ENCODE measurements at places on chromosomes 2 and 18. TPM values are rescaled to one million over a fixed set of nuclear protein-coding genes. Genes with fewer than 3 reads are reported as not detected.
A peak's percentile ranks its signal among the peaks of the same experiment; 100 is the strongest.

DNA sequence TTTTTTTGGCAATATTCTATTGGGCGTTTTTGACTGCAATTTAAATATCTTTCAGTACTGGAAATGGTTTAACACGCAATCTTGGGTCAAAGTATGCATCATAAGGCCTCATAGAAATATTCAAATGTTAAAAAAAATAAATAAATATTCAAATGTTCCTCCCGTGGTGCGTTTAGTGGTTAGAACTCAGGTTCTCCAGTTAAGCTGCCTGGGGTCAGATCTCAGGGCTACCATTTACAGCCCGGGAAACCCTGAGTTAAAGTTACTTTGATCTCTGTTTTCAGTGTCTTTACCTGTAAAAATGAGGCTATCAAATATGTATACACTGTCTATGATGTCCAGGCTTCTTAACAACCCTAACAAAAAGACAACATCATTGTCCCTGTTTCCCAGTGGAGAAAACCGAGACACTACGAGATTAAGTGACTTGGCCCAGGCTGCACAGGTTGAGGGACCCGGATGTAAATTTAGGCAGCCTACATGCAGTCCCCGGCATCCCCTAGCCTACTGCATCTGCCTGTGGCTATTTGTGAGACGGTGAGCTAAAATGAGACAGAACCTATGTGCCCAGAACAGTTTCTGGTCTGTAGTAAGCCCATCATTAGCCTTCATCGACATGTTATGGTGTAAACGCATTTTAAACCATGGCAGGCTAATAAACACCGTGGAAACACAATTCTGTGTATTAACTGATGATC is 1.7 kb downstream of the FHL2 start:
- no peak overlapping the region for H3K4me3 ChIP-seq
- H3K27ac ChIP-seq, result no peak overlapping the region
- peaks cover 14% of the 10 kb centered on the region for H3K27me3 ChIP-seq
- H3K4me1 ChIP-seq, result peaks cover 14% of the 10 kb centered on the region
- no peaks in the 10 kb centered on the region for H3K36me3 ChIP-seq

GRCh38 chr2:176493909-176494308 is 224.7 kb downstream of the MTX2 start:
- H3K4me3 ChIP-seq, result no peak overlapping the region
- H3K36me3 ChIP-seq, result no peaks in the 10 kb centered on the region
- H3K4me1 ChIP-seq, result peaks cover 9% of the 10 kb centered on the region
- H3K27me3 ChIP-seq, result no peaks in the 10 kb centered on the region

GRCh38 chr2:160432633-160433032 is 61.0 kb downstream of the RBMS1 start:
- no peak for DNase-seq
- no peaks in the 10 kb centered on the region for H3K27me3 ChIP-seq
- H3K36me3 ChIP-seq, result no peaks in the 10 kb centered on the region

GRCh38 chr18:11994703-11995444 is 13.6 kb downstream of the IMPA2 start:
- peaks cover 11% of the 10 kb centered on the region for H3K4me1 ChIP-seq
- H3K4me3 ChIP-seq, result no peak overlapping the region
- H3K36me3 ChIP-seq, result no peaks in the 10 kb centered on the region
- no peak overlapping the region for H3K27ac ChIP-seq

DNA sequence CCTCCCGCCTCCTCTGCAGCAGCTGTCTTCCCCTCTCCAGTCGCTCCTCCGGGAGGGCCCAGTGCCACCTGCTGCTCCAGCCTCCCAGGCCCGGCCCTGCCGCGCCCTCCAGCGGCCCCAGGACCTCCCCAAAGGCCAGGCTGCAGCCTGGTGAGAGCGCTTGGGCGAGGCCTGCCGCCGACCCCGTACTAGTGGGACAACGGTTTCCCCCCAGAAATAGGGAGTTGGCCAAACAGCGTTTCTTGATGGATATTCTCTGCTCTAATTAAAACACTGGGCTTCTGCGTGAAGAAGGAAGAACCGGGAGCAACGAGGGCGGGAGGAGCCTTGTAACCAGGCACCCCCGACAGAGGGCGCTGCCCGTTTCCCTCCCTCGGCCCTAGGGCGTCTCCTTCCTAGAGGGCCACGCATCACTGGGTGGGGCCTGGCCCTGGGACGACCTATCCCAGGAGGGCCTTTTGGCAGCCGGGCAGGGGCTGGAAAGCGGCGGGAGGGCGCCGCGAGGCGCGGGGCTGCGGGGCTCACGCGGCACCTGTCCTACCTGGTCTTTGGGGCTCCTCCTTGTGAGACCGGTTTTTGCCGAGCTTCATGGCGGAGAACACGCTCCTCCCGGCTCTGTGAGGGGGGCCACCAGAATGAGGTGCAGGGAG is 25.4 kb upstream of the OTOF start:
- H3K36me3 ChIP-seq, result no peaks in the 10 kb centered on the region
- peaks cover 10% of the 10 kb centered on the region for H3K4me1 ChIP-seq
- DNase-seq, result peak; percentile 86
- H3K27ac ChIP-seq, result no peak overlapping the region
- H3K27me3 ChIP-seq, result no peaks in the 10 kb centered on the region

DNA sequence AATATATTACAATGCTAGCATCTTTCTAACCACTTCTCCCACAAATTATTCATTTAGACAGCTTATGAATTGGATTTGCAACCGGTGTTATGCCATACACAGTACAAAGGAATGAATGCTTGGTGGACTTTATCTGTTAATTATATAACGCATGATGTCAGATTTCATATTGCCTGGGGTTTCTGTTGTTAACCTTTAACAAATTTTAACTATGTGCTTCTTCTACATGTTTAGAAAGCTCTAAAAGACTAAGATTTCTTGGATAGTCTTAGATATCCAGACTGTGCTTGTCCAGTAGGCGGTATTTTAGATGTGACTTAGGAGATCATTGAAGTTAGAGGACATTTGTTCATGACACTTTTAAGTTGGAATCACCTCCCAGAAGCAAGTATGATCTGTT is 976.3 kb downstream of the TMEM182 start:
- H3K27me3 ChIP-seq, result no peaks in the 10 kb centered on the region
- no peak for DNase-seq
- no peak overlapping the region for H3K27ac ChIP-seq

DNA sequence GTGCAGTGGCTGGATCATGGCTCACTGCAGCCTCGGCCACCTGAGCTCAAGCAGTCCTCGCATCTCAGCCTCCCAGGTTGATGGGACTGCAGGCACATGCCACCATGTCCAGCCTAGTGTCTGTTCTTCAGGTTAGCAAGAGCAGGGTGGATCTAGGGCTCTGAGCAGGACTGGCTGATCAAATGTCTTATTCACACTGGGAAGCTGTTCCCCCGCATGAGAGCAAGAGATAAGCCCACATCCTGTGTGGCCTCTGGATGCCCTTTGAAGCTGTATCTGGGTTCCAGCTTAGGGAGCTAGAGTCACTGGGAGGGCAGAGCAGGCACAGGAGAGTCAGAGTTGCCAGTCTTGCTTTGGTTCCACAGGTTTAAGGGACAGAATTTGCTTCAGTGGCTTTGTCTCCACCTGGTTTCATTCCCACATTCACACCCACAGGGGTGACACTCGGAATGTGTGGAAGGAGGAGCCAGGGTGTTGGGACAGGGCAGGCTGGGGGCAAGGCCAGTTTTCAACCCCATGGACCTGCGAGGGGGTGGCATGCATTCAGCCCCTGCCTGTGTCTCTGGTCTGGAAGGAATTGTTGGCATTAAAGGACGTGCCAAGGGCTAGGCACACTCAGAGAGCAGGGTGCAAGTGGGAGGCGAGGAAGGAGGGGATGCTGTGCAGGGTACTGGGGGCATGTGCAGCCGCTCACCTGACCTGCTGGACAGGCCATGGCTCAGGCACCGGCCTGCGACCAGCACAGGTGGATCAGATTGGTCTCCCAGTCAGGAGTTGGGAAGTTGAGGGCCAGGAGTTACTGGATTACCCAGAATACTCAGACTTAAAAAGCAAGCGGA is 24.5 kb downstream of the PTPN18 start:
- no peak overlapping the region for H3K4me3 ChIP-seq
- H3K27ac ChIP-seq, result no peak overlapping the region
- peaks cover 37% of the 10 kb centered on the region for H3K4me1 ChIP-seq
- DNase-seq, result peak; percentile 3
- peaks cover 28% of the 10 kb centered on the region for H3K36me3 ChIP-seq

DNA sequence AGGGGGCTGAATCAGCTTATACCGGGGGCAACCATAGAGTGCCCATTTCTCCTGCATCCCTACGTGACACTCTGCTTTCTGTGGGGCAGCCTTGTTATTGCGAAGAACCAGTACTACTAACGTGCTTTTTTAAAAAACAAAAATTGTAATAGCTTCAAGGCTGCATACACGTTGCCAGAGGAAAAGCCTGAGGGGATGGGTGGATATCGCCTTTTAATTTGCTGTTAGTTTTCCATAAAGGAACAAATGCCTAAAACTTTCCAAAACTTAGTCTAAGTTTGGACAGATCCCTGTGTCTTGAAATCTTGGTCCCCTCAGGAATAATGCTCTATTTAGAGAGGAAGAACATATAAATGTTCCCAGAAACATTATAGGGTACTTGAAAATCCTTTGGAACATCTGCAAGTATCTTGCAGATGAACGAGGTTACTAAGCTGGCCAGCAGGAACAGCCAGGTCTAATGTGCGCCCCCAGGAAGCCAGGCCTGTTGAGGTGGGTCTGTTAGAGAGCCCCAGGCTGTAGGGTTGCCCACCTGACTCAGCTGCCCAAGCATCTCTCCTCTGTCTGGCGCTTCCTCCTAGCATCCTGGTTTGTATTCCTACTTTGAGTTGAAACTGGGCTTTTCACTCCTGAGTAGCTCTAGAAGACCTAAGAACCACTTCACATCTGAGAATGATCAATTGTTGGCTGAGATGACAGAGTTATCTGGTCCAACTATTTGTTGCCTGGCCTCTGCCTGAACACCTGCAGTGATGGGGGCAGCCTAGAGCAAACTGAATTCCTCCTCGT is 96.9 kb downstream of the TGOLN2 start:
- no peaks in the 10 kb centered on the region for H3K36me3 ChIP-seq
- no peak overlapping the region for H3K27ac ChIP-seq
- no peak for DNase-seq
- no peak overlapping the region for H3K4me3 ChIP-seq
- no peaks in the 10 kb centered on the region for H3K4me1 ChIP-seq

- H3K4me3 ChIP-seq, result no peak overlapping the region
- DNase-seq, result no peak
- peaks cover 2% of the 10 kb centered on the region for H3K27me3 ChIP-seq
- H3K4me1 ChIP-seq, result no peaks in the 10 kb centered on the region
- no peak overlapping the region for H3K27ac ChIP-seq
Measured at GRCh38 chr2:192155511-192156118, 39.1 kb downstream of the TMEFF2 start.

- no peak overlapping the region for H3K27ac ChIP-seq
- peaks cover 2% of the 10 kb centered on the region for H3K27me3 ChIP-seq
- no peak for DNase-seq
- H3K36me3 ChIP-seq, result no peaks in the 10 kb centered on the region
- H3K4me3 ChIP-seq, result no peak overlapping the region
Measured at GRCh38 chr2:176356251-176356650, 87.0 kb downstream of the MTX2 start.

Gene ZNF513
- total RNA-seq, result 28.1 TPM

Gene RASGRP3
- 1.8 TPM for total RNA-seq

Gene IGFBP5
- total RNA-seq, result not detected

Gene TMEM200C
- not detected for total RNA-seq

Gene IL36G
- not detected for total RNA-seq

Gene RESP18
- total RNA-seq, result not detected

Gene PLEK
- 307 TPM for total RNA-seq

Gene TMEM178A
- total RNA-seq, result 0.21 TPM

Gene ESPNL
- total RNA-seq, result not detected

Gene CLEC4F
- 1.4 TPM for total RNA-seq

Gene HOXD12
- total RNA-seq, result not detected

Gene HRH4
- total RNA-seq, result 0.23 TPM
